D721Med (cell line): ENCODE measurements at places on chromosomes 13 and 19.
A peak's percentile ranks its signal among the peaks of the same experiment; 100 is the strongest.

- DNase-seq = no peak
Measured at GRCh38 chr19:43534816-43535761, 2.1 kb downstream of the ZNF575 start.

DNA sequence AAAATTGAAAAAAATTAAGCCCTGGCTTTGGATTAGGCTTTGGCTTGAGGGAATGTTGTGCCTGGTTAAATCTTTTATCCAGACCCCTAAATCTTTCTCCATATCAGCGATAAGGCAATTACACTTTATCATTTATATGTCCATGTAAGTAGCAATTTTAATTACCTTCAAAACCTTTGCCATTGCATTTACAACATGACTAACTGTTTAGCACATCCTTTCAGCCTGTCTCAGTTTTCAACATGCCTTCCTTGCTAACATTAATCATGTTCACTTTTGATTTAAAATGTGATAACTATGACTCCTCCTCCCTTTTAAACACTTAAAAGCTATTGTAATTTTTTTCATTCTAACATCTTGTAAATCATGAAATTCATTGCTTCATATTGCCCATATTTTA is 583.7 kb downstream of the SLITRK1 start:
- no peak for DNase-seq

GRCh38 chr13:98203646-98204326 is 26.7 kb upstream of the RNF113B start:
- DNase-seq = no peak

GRCh38 chr19:35354898-35355297 is 3.4 kb upstream of the FFAR3 start:
- no peak for DNase-seq

GRCh38 chr13:20582026-20582425 is 15.1 kb downstream of the IFT88 start:
- DNase-seq = no peak

DNA sequence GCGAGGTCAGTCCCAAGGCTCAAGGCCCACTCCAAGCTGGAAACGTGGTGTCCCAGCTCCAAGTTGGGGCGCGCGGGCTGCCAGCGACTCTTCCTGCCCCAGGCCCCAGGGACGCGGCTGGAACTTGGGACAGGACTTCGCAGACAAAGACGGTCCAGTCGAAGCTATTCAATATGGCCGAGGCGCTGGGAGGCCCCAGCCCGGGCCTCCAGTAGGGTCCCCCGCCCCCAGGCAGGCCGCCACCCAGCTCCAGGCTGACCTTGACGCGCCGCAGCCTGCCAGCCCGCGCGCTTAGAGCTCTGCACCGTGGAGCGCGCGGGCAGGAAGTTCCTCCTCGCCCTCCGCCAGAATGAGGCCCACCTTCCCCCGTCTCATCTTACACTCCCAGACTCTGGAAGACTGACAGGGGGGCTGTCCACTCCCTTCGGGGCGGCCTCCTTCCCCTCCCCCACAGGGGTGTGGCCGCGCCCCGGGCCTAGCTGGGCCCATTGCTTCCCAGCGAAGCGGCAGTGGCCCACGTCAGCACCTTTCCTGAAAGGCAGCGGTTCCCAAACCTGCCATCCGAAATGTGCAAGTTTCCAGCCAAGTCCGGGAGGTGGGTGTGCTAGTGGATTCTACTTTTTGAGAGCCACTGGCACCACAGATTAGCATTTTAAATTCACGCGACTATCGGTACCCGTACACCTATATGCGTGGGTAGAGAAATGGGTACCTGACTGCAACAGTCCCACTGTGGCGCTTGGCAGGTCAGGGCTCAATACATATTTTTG is at the start of gene CCDC8:
Gene CCDC8 (minus strand): TSS at position 303 of the 770 bp plus-strand sequence. CDS start 754 bp downstream, outside the sequence.
- no peak for DNase-seq

GRCh38 chr19:37902668-37903067 is 3.7 kb downstream of the WDR87 start:
- DNase-seq = peak; percentile 87

DNA sequence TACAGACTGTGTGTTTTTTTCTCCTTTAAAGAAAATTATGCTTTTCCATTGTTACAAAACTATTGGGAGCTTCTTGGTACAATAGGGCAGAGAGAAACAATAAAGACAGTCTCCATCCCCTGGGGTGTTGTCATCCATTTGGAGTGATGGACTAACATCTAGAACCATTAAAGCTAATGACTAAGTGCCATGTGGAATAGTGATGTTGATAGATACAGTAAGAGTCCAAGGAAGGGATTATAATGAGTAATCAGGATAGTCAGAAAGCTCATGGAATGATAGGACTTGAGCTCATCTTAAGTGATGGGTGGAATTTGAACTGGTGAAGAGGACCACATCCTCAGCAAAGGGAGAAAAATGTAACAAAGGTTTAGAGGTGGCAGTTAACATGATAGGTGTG is 24.1 kb upstream of the FRY start:
- DNase-seq = no peak

- DNase-seq = peak; percentile 53
Measured at GRCh38 chr19:45498411-45499195, at the start of gene PPM1N. Gene PPM1N (plus strand): TSS chr19:45498443. CDS start chr19:45498473, 30 bp downstream.

DNA sequence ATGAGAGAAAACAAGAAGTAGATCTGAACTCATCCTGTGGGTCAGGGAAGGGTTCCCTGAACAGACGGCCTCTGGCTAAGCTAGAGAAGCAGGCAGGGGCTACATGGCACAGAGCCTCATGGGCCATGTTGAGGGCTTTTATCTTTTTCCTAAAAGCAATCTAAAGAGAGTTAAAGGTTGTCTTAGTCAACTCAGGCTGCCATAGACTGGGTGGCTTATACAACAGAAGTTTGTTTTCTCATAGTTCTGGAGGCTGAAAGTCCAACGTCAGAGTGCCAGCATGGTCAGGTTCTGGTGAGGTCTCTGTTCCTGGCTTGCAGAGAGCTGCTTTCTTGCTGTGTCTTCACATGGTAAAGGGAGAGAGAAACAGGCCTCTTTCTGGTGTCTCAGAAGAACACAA is 2.9 kb upstream of the MBNL2 start:
- no peak for DNase-seq

DNA sequence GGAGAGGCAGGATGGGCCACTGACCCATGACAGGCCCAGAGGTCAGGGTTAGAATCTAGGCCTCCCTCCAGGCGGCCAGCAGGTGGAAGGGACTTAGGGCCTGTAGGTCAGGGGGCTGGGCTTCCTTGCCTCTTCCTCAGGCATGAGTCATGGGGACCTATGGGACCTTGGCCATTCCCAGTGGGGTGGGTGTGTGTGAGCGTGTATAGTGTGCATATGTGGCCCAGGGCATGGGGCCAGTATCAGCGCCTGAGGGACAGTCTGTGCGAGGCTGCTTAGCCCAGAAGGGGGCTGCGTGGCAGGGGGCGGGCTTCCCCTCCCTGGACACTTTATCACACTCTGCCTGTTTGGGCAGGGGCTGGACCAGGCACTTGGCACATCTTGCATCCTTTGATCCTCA is 13.3 kb downstream of the KCTD15 start:
- DNase-seq = no peak

DNA sequence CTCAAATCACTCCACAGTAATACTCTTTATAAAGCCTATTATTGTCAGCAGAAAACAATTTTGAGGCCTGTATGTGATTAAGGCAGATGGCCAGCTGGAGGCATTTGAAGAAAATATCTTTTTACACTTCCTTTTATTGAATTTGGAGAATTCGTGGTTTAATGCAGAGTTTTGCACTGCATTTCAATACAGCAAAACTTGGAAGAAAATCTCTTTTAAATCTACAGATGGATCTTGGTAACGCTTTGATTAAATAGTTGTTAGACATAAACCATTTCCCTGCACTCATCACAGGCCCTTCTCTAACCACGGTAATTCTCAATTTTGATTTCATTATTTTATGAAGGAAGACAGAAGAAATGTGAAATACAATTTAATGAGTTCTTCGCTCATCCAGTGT is 185.7 kb downstream of the RFC3 start:
- no peak for DNase-seq
